ENCODE measurements at places on chromosomes 5 and 9.

- DNase-seq, result no peak
These were observed 43.4 kb upstream of the RGS7BP start for GRCh38 chr5:64462391-64462790.

- no peak for DNase-seq
These were observed 8.1 kb downstream of the SPDL1 start for GRCh38 chr5:169591636-169592035.

GRCh38 chr9:112180387-112180881 lies 5.3 kb upstream of the SUSD1 start:
- DNase-seq, result no peak

DNA sequence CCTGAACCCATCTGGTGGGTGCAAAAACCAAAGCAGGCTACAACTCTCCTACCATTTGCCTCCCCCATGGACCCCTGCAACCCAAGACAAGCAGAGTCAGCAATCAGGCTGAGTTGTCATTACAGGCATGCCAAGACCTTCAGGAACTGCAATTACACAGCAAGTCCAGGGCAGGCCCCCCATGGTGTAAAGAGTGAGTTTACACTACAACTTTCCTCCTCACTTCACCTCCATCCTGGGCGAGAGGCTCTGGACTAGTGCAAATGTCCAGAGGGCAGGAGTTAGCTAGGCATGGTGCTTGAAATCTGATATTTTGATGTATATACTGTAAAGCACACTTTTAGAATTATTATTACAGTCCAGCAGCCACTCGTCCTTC lies 7.0 kb upstream of the P4HA2 start:
- DNase-seq, result no peak

DNA sequence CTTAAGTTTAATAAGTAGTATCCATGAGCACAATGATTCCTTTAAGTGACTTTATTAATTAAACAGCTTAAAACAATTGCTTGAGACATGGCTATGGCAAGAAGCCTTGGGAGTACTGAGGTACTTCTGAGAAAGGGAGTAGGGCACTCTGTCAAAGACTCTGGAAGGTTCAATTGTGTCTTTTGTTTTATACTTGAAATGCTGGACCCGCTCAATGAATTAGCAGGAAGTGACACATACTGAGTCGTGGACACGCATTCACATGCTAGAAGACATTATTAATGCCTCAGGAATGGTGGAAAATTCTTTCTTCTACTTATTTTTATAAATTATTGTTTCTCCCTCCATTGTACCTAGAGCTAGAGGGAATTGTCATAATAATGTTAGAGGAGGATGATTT lies 347.3 kb upstream of the ZNF608 start:
- DNase-seq, result no peak

Data from DMS153 (cell line).